Activated CD4-positive, CD25-positive, alpha-beta regulatory T cell treated with anti-CD3 and anti-CD28 coated beads, Interleukin-2, amount 50 U/mL, for 72 hours (primary cell): ENCODE measurements at places on chromosomes 11 and 22.

- DNase-seq: no peak
Measured at GRCh38 chr11:109247071-109247470, 174.9 kb upstream of the C11orf87 start.

DNA sequence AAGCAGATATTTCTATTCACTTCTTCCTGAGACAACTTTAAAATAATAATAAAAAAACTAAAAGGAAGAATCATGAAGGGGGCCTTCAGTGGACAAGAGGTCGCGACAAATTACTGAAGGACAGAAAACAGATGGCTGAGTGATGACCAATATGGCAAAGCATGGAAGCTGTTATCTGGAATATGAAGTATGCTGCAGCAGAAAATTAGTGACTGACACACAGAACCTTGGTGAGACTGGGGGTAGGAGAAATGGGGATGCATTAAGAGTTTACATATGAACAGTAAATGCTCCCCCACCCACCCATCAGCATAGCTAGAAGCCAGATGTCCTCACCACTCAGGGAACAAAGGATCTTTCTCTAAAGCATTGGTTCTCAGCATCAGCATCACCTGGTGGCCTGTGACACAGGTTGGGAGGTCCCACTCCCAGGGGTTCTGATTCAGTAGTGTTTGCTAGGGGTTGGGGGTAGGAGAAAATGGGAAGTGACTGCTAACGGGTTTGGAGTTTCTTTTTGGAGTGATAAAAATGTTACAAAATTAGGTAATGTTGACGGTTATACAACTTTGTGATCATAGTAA is 59.7 kb downstream of the NARS2 start:
- DNase-seq: no peak

GRCh38 chr22:37932821-37933578 is 20.4 kb downstream of the C22orf23 start:
- DNase-seq: no peak

GRCh38 chr11:16946477-16947282 is 67.5 kb downstream of the PLEKHA7 start:
- no peak for DNase-seq

DNA sequence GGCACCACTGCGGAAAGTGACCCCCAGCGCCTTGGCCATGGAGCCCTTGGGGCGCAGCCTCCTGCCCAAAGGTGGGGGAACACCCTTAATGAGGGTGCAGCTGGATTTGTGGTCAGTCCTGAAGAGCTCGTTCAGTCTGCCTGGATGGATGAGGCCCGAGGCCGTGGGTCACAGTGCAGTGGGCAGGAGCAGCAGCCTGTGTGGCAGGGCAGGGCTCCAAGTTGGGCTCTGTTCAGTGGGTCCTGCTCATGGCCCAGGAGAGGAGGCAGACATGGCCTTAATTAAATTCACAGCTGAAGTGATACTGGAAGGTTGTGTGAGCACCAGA is 33.3 kb downstream of the FAM83F start:
- DNase-seq: no peak

DNA sequence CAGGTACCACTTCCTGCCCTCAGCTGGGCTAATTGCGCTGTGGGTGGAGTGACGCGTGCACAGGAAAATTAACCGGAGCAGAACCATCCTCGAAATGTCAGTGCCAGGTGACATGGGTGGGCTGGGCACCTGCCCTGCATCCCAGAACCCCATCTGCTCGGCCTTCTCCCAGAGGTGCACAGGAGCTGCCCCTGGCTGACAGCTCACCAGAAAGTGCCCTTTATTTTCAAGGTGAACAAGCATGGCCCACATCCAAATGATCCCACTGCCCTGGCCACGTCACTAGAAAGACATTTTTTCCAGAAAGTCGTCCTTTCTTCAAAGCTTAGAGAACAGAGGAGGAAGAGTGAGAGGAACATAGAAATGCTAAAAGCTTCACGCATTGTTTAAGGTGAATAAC is 4.1 kb upstream of the ELFN2 start:
- no peak for DNase-seq

- no peak for DNase-seq
Measured at GRCh38 chr11:32110795-32111194, 19.9 kb downstream of the RCN1 start.

GRCh38 chr11:117605331-117605730 is 191.7 kb downstream of the DSCAML1 start:
- no peak for DNase-seq

GRCh38 chr22:47607486-47607885 is 845.0 kb downstream of the TBC1D22A start:
- DNase-seq: no peak

DNA sequence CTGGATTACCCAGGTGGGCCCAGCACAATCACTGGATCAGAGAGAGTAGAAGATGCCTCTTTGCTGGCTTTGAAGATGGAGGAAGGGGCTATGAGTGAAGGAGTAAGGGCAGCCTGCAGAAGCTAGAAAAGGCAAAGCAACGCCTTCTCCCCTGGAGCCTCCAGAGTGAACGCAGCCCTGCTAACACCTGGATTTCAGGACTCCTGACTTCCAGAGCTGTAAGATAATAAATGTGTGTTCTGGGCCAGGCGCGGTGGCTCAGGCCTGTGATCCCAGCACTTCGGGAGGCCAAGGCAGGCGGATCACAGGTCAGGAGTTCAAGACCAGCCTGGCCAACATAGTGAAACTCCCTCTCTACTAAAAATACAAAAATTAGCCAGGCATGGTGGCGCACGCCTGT is 102.4 kb downstream of the MORC2 start:
- DNase-seq: no peak

GRCh38 chr22:29351042-29351441 is 35.5 kb upstream of the RASL10A start:
- no peak for DNase-seq

GRCh38 chr11:61828379-61828628 is 204 bp downstream of the FADS2 start:
- peak; percentile 41 for DNase-seq

GRCh38 chr11:15883455-15883920 is 472.9 kb downstream of the SOX6 start:
- DNase-seq: no peak

GRCh38 chr11:83364500-83365045 is 78.4 kb upstream of the CCDC90B start:
- DNase-seq: no peak

DNA sequence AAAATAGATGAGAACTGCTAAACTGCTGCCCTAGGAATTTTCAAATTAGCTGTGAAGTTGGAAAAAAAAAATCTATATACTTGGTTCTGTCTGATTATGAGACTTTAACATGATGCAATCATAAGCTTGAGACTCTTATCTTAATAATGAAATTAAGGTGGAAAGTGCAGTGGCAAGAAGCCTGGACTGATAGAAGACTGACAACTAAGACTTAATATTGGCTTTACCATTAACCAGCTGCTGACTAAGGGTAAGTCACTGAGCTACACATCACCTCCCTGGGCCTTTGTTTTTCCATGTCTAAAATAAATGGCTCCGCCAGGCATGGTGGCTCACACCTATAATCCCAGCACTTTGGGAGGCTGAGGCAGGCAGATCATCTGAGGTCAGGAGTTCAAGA is 56.9 kb downstream of the SLC35F2 start:
- no peak for DNase-seq

DNA sequence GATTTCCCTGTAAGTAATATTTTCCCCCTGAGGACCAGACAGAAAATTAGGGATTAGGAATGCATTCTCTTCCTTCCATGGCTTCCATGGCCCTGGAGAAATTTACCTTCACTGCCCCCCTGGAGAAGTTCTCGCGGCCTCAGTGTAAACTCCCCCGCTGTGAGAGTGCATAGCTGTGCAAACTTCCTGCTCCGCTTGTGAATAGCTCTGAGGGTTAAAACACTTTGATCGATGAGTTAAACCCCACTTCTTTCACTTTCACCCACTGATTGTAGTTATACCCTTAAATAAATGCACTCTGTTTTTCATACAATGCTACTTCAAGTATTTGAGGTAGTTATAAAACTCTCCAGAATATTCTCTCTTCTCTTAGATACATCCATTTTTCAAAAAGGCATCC is 190.8 kb downstream of the DSCAML1 start:
- DNase-seq: no peak

DNA sequence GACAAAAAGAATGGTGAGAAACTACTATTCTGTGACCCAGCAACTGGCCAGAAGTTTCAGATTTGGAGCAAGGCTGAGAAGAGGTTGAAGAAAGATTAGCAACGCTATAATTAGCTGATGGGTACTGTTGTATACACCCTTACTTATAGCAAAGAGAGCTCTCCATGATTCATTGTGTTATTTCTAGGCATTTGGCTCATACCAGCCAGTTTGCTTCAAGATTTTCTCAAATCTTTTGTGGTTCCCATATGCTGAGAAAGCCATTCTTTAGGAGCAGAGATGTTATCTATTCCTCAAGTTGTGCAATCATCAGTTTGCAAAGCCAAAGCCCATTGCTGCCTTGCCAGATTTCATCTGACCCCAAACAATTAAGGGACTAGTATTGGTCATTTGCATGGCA is 179.4 kb downstream of the ETS1 start:
- no peak for DNase-seq

DNA sequence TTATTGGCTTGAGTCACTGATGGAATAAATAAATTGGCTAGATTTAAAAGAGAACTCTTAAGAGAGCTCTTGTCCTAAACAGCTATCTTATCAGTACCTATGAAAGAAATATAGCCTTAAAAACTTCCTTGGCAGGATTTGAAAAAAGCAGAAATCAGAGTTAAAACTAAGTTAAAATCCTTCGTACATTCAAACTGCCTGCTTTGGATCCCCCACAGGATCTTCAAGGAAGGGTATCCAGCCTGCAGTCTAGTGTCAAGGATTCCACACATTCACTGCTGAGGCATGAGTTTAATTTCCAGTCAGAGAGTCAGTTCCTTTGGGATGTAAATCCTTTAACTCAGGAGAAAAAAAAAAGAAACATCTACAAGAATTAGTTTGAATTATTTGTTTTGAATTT is 242.9 kb upstream of the UBASH3B start:
- DNase-seq: no peak

DNA sequence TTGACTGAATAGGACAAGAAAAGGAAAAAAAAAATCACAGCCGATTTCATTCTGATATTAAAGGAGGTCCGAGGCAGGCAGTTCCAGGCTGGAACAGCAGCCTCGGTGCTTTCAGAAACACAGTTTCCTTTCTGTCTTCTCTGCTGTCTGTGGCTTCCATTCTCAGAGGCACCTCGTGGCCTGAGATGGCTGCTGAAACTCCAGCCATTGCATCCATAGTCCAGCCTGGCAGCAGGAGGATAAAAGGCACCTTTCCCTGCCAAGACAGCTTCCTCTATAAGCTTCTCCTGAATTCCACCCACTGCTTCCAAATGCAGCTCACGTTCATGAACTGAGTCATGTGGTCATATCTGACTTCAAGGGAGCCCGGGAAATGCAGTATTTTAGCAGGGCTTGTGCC is 390.5 kb downstream of the TBC1D22A start:
- no peak for DNase-seq

DNA sequence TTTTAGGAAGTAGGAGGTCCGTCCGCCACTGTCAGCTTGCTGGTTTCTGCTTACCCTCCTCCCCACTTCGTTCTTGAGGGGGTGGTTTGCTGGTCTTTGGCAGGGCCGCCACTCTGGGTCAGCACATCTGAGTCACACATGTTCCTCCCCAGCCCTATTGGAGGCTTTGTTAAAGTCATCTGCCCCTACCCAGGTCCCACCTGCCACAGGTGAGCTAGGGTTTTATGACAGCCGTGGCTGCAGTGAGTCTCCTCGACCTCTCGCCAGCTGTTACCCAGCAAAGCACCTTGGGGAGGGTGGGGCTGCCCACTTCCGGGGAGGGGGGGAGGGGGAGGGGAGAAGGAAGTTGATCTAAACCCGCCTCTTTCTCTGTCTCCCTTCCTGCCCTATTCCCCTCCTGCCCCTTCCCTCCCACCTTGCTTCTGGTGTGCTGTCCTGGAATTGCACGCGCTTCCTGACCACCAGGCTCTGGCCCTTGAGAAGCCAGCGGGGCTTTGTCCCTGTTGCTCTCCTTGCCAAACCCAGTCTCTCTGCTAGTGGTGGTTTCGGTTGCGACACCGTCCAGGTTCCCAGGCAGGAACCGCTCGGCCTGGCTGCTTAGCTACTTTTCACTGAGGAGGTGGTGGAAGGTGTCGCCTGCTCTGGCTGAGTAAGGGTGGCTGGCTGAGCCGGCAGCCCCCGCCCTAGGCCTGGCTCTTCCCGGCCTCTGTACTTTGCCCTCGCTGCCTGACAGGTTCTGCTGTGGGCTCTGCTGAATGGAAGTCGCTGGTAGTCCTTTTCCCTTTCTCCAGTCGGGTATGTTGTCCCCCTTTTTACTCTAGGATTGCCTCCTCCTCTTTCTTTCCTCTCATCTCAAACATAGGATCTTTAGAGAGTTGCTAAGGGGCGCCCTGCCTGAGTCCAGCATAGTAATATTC is 28.5 kb downstream of the RCOR2 start:
- peak; percentile 58 for DNase-seq

DNA sequence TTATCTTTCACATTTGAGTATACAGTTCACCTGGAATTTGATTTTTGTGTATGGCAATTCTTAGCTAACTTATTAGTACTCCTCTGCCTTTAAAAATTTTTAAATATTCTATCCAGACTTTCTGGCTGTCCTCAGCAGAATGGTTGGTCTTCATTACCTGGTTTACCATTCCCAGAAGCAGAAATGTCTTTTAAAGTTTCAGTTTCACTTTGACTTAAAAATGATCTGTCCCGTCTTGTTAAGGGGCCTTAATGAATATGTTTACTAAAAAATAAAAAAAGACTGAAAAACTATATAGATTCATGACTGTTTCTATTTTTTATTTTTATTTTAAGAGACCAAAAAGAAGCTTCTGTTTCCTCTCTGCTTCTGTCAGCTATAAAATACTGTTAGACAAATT is 70.5 kb upstream of the TNRC6B start:
- DNase-seq: no peak

GRCh38 chr11:1717745-1718144 is 20.8 kb downstream of the KRTAP5-6 start:
- DNase-seq: no peak

DNA sequence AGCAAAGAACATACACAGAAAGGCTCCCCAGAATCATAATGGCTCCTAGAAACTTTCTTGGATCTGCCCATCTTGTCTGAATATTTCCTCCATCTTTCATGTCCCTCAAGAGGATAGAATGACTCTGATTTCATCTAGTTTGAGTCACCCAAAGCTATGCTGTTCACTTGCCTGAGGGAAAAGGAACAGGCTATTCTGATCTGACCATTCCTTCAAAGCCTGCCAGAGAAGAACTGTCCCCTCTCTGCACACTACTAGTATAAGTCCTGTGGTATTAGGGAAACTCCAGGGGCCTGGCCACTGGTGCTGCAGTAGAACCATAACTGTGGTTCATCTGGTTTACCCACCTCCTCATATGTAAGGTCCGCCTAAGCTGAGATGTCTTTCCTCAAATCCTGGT is 2.4 kb upstream of the PATE1 start:
- DNase-seq: no peak
